ENCODE measurements at places on chromosomes 13 and 19.
A peak's percentile ranks its signal among the peaks of the same experiment; 100 is the strongest.

- no peak for DNase-seq
These were observed 2.7 kb upstream of the GATAD2A start for GRCh38 chr19:19402656-19403372.

DNA sequence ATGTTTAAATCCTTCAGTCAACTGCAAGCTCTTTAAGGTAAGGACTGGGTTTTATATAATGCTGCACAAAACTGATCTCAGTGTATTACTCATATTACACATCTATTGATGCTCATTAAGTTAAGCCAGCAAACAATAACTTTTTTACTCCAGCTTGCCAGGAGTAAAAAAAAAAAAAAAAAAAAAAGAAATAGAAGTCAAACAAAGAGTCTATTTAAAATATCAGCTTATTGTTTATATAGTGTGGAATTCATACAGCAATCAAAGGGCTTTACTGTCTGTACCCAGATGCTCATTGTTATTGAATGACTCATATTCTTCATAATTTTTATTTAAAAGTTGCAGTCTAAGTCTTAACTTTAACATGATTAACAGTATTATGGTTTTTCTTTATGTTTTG lies 21.8 kb upstream of the KBTBD7 start:
- DNase-seq: no peak

DNA sequence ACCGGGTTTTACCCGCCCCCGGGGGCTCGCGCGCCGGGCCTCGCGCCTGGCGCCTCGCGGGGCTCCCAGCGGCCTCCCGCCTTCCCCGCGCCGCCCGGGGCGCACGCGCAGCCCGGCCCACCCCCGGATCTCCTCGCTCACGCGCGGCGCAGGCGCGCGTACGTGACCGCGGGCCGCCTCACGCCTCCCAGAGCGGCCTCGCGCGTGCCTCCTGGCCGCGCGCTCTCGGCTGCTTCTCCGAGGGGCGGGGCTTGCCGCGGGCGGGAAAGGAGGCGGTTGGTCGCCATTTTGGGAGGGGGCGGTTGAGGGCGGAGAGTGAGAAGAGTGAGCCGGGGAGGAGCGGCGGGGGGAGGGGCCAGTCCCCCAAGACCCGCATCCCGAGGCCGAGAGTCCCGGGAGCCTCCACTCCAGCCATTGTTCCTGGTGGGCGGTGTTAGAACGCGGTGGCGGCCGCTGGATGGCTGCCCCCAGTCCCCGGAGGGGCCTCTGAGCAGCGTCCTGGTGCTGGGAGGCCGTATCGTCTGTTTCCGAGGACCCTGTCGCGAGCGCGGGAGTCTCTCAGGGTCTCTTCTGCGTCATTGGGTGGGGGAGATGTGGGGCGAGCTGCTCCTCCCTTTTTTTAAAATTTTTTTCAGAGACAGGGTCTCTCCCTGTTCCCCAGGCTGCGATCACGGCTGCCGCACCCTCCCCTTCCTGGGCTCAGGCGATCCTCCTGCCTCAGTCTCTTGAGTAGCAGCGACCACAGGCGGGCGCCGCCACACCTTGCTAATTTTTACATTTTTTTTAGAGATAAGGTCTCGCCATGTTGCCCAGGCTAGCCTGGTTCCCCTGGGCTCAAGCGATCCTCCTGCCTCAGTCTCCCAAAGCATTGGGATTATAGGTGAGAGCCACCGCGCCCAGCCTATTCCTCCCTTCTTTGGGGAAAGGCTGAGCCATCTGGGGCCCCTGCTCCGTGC lies at the start of gene ZNF541:
ZNF541 (minus strand) TSS at position 78 of the 956 bp plus-strand sequence. CDS start 17,292 bp downstream, outside the sequence.
- no peak for DNase-seq

- DNase-seq: no peak
These were observed 1049.3 kb downstream of the PCDH9 start for GRCh38 chr13:66180836-66181235.

GRCh38 chr19:32599736-32600157 lies 18.8 kb downstream of the PDCD5 start:
- peak; percentile 59 for DNase-seq

DNA sequence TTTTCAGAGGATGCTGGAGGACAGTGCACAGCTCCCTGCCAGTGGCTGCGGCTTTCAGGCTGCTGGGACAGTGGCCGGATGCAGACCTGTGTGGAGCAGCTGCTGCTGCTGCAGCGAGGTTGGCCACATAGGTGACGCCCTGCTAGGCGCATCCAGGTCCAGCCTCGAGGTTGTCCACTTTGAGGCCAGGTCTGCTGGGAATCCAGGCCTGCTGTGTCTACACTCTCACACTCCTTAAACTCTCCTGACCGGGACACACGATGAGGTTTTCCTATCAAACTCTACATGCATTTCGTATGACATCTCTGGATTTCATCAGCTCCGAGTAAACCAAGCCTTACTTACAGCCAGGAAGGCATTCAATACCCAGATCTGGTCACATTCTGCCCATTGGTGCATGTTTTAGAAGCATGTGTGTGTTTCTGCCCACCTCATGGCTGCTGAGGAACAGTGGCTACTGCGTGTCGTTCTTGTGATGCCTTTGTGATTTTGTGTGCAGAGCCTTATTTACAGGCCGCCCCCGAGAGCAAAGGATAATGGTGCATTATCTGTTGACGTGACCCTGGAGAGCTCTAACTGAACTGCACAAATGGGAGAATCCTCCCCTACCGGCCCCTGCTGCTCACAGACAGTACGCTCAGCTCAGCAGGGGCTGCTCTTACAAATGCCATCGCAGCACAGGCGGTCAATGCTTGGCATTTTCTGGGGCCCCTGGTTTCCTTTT lies 12.3 kb upstream of the MCF2L start:
- no peak for DNase-seq

DNA sequence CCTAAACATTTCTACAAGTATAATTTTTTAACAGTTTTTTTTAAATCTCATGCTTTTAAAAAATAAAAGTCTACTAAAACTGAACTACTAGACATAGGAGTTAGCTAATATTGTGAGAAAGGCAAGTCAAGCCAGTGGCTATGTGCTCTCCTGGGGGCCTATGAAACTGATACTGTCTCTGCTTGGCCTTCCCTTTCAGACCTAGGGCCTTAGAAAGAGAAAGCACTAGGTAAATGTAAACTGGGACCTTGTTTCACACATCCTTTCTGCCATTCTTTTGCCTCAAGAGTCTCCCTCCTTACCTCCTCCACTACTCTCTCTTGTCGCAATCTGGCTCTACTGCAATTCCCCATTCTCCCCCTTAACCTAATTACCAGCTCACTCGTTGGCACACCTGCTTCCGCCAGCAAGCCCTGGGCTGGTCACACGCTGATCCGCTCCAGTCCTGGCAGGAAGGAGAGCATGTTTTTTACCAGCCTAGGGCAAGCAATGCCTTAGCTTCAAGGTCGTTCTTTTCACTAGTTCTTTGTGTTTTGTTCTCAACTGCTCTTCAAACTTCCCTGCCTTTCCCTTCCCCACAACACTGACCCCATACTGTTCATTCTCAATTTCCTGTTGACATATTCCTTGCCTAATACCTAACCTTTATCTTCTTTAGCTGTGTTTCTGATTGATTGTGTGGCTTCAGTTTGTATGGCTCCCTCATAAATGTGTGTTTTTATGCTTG lies 23.1 kb downstream of the TBC1D4 start:
- DNase-seq: no peak

- no peak for DNase-seq
These were observed 45.9 kb downstream of the MBD3L1 start for GRCh38 chr19:8877854-8878705.

DNA sequence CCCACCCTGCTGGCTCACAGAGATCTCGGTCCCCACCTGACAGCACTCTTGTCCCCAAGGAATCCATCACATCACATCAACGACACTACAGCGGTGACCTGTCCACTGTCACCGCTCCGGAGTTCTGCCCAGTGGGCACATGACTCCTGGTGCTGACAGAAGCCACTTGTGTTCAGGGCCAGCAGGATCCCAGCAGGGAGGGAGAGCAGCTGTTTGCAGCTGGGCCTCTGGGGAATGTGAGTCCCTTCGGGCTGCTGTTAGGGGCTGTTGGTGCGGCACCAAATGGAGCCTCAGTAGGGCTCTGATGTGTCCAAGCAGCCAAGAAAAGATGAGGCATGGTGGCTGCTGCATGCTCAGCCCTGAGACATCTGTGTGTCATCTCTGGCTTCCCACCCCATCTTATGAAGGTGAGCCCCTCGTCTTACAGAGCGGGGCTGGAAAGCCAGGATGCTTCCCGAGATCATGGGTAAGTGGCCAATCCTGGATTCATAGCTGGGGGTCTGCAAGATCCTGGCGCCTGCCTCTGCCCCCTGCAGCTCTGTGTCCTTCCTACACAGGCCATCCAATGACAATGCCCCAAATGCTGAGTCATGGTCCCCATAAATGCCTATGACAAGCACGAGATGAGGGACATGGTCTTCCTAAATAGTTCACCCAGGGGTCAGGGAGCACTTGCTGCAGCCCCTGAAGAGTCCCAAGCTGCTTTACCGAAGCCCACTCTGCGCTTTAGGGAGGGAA lies 56.0 kb downstream of the F2RL3 start:
- no peak for DNase-seq

DNA sequence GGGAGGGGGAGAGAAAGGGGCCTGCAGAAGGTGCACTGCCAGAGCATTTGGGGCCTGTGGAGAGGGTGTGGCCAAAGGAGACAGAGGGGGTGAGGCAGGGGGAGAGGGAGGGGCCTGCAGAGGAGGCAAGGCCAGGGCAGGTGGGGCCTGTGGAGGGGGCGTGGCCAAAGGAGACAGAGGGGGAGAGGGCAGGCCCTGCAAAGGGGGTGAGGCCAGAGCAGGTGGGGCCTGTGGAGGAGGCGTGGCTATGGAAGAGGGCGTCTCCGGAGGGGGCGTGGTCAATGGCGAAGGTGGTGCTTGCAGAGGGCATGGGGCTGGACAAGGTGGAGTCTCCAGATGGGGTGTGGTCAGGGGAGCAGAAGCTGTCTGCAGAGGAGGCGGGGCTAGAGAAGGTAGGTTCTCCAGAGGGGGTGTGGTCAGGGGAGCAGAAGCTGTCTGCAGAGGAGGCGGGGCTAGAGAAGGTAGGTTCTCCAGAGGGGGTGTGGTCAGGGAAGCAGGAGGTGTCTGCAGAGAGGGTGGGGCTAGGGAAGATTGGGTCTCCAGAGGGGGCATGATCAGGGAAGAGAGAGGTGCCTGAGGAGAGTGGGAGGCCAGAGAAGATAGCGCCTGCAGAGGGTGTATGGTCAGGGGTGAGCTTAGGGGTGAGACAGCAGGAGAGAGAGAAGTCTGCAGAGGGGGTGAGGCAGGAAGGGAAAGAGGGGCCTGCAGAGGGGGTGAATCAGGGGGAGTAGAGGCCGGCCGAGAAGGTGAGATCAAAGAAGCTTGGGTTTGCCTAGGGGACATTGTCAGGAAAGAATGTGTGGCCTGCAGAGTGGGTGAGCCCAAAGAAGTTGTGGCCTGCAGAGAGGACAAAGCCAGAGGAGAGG lies 3.4 kb downstream of the PRR36 start:
- peak; percentile 41 for DNase-seq

GRCh38 chr19:2567580-2567979 lies 91.7 kb downstream of the GADD45B start:
- no peak for DNase-seq

DNA sequence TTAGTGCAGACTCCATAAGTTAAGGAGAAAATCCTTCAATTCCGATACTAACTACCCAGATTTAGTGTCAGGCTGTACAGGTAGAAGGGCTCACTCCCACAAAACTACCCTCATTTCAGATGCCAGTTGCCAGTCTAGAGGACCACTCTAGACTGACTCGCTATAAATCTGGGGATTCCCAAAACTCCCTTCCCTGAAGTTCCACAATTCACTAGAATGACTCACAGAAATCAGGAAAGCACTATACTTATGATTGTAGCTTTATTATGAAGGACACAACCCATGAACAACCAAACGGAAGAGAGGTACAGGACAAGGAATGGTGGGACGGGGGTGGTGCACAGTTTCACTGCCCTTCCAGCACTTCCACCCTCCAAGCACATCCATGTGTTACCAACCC lies 321.2 kb downstream of the DIAPH3 start:
- no peak for DNase-seq

- peak; percentile 88 for DNase-seq
These were observed 565 bp upstream of the ZFP30 start for GRCh38 chr19:37655689-37656371.

DNA sequence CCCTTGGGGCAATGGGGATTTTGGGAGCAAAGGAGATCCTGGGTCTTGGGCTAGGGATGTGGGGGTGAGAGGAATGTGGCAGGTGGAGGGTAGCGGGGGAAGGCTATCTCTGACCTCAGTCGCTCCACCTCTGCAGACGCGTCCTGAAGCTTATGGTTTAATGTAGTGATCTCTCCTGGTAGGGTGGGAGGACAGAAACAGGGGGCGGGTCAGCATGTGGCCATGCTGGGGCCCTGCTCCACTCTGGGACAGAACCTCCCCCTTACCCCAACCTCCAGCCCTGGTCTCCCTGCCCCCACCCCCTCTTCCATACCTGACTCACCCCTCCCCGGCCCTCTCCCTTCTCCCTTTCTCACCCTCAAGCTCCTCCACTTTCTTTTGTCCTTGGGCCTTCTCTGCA lies 1.4 kb downstream of the BST2 start:
- DNase-seq: no peak

DNA sequence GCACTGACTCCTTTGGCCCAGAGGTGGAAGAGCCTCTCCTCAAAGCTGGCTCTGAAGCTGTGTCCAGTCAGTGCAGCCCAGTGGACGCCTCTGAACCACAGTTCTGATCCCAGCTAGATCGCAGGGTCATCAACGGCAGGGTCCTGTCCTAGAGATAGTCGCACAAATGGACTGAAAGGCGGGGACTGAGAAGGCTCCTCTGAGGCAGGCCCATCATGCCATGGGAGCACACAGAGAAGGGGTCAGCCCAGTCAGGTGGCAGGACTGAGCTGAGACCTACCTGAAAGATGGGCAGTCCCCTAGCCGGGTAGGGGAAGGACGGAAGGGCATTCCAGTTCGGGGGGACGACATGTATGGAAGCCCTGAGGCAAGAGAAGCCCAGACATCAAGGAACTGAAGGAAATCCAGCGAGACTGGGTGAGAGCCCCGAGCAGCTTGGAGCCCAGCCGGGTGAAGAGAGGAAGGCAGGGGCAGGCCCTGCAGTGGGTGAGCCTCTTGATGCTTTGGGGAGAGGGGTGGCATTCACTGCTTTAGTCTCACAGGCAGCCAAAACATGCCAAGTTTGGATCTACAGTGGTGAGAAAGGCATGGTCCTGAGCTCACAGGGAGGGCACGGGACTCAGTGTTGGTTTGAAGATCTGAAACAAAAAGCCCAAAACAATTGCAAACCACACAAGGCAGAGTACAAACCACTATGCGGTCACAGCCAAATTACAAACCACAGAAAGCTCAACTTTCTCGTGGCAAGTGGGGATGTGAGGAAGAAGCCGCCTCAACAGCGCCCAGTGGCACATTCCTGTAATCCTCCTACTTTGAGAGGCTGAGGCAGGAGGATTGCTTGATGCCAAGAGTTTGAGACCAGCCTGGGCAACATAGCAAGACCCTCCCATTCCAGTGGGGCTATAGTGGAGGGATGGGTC lies 10.0 kb downstream of the CALM3 start:
- no peak for DNase-seq

GRCh38 chr13:108176685-108177274 lies 38.6 kb downstream of the LIG4 start:
- peak; percentile 10 for DNase-seq
